Spinal cord (tissue), 10 donors: ENCODE measurements at places on chromosomes 11 and 22. TPM values are rescaled to one million over a fixed set of nuclear protein-coding genes. Genes with fewer than 3 reads are reported as not detected.

Gene CCDC116
- 1.1 TPM for polyA plus RNA-seq

Gene INTS4
- 27.5 TPM for polyA plus RNA-seq

Gene NCR3LG1
- polyA plus RNA-seq: 9.1 TPM

Gene ADORA2A
- polyA plus RNA-seq: 20.9 TPM

Gene FGF4
- polyA plus RNA-seq: not detected

Gene POTEH
- not detected for polyA plus RNA-seq

Gene SMPD1
- 44.4 TPM for polyA plus RNA-seq

Gene MIOX
- polyA plus RNA-seq: not detected

Gene CRACR2B
- polyA plus RNA-seq: 7.4 TPM

Gene OR52N4
- 0.33 TPM for polyA plus RNA-seq

Gene TRIM21
- 7.6 TPM for polyA plus RNA-seq

Gene TNNT3
- polyA plus RNA-seq: 2.8 TPM

Gene GPR83
- polyA plus RNA-seq: 3.6 TPM

Gene NXPE2
- 0.54 TPM for polyA plus RNA-seq

Gene SORL1
- polyA plus RNA-seq: 31.8 TPM

Gene PRG2
- polyA plus RNA-seq: 0.33 TPM

Gene ESAM
- polyA plus RNA-seq: 38.2 TPM
